GM12891 (cell line): ENCODE measurements at places on chromosomes 11 and 22.

GRCh38 chr11:11486002-11486401 is 133.0 kb upstream of the CSNK2A3 start:
- DNase-seq, result no peak

GRCh38 chr22:39530692-39531331 is 1.7 kb downstream of the RPS19BP1 start:
- no peak for DNase-seq

- DNase-seq, result no peak
Observed at GRCh38 chr11:106468531-106468930, 391.1 kb downstream of the AASDHPPT start.

DNA sequence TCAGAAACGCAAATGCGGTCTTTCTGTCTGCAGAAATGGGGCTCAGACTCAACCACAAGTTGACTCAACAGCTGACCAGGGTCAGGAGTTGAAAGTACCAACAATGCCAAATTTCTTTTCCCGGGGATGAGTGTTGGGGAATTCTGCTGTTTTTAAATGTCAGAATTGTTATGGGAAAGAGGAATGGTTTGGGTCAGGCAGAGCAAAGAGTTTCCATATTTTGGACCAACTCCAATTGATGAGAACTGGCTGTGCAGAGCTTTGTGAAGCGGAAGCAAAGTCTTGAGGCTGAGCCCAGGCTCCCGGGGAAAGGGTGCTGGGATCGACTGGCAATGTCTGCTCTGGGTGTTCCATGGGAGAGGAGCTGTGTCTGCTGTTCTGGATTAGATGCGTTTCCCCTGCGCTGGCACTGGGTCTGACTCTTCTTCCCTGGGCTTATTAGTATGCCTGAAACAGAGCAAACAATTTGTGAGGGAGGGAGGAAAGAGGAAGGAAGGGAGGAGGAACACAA is 36.2 kb downstream of the TXN2 start:
- no peak for DNase-seq

DNA sequence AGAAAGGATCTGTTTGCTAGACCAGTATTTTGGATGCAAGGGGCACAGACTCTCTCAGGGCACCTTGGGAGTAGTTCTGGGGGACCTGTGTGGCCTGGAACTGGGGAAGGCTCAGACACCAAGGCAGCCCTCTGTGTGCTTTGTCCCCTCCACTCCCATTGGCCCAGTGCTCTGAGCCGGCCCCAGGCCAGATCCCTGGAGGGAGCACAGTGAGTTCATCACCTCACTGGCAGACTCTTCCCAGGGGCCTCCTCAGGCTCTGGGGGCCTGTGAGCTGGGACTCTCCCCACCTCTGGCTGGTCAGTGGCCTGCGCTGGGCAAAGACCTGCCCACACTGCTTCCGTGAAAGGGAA is 51.7 kb downstream of the CHRDL2 start:
- no peak for DNase-seq

- no peak for DNase-seq
Observed at GRCh38 chr11:84292006-84292405, 1005.8 kb upstream of the CCDC90B start.

GRCh38 chr11:131776211-131776610 is 405.8 kb downstream of the NTM start:
- DNase-seq, result no peak

GRCh38 chr11:35335226-35335625 is 84.1 kb downstream of the SLC1A2 start:
- no peak for DNase-seq

- DNase-seq, result no peak
Observed at GRCh38 chr11:71379701-71380100, 68.5 kb downstream of the DHCR7 start.

- no peak for DNase-seq
Observed at GRCh38 chr11:88171982-88172381, 3.3 kb downstream of the RAB38 start.

GRCh38 chr11:114130115-114130576 is 70.6 kb downstream of the ZBTB16 start:
- DNase-seq, result no peak

DNA sequence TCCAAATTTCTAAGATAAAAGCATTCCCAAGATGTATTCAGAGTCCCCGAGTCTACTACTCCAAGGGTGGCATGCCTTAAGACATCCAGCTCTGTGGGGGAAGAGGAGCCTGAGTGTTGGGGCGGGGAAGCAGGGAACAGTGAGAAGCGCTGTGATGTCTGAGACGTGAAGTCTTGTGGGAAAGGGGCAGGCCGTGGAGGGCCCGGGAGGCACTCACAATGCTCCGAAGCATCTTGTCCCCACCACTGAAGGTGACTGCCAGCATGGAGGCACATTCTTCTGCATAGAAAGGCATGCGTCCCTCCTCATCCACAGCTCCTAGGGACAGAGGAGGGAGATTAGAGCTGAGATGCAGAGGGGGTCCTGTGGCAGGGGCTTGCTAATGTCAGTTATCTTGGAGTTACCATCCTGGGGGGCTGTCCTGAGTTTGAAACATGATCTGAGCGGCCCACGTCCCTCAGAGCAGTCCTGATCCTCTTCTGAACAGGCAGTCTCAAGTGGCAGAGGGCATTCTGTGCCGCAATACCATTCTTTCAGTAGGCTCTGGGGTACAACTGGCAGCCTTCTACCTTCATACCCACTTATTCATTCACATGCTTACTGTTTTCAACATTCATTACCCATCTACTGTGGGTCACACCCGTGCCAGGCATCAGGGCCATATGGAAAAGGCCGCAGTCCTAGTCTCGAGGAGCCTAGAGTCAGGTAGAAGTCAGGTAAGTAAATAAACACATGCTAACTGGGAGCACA is 8.7 kb downstream of the PCSK7 start:
- no peak for DNase-seq

DNA sequence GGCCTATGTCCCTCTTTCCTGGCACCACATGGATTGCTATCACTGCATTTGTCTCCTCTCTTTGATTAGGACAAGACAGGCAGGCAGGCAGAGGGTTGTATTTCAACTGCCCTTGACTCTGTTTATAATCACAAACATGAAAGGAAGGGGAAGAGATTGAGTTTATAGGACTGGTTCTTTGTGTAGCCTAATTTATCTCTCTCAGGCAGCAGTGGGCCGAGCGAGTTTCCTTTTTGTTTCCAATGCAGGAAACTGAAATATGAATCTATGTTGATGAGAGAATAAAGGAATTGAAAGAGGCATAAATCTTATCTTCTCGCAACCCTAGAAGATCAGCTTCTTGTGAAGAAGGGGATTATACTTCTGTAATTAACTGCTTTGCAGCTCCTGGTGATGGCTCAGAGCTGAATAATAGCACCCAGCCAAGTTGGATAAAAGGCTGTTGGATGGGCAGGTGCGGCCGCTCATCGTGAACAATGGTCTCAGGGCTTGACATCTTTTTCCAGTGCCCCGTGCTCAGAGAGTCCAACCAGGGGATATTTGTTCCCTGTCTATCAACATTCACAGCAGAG is 80.6 kb upstream of the SYT13 start:
- DNase-seq, result no peak

GRCh38 chr11:83115551-83115950 is 41.4 kb upstream of the PCF11 start:
- no peak for DNase-seq

GRCh38 chr11:110299006-110299785 is 2.8 kb upstream of the RDX start:
- DNase-seq, result no peak

GRCh38 chr11:46667043-46667481 is 33.4 kb downstream of the ARHGAP1 start:
- no peak for DNase-seq

- no peak for DNase-seq
Observed at GRCh38 chr11:66386171-66387069, 14.9 kb upstream of the SLC29A2 start.

GRCh38 chr11:47377571-47378009 is 757 bp downstream of the SPI1 start:
- no peak for DNase-seq

DNA sequence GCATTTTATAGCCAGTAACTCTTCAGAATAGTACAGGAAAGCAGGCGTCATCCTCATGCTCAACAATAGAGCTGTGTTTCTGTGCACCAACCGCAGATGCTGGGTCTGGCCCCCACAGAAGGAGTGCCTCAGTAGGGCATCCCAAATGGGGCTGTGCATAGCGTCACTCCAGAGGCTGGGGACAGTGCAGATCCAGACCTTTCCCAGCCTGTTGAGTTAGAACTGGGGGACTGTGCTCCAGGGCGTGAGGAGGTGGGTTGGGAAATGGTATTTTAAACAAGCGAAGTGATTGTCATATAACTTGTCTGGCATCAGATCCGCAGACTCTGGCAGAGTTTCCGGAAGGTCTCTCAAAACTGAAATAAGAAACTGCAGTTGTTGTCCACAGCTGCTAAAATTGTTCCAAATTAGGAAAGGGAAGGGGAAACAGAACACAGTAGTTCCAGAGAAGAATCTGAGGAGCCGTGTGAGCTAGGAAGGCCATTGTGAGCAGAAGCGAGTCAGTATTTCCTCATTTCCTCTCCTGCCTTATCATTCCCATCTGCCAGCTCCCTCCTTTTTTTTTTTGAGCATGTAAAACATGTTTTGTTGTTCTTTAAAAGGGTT is 52.2 kb downstream of the JAM3 start:
- DNase-seq, result no peak

GRCh38 chr11:123473941-123474677 is 44.0 kb downstream of the GRAMD1B start:
- no peak for DNase-seq

DNA sequence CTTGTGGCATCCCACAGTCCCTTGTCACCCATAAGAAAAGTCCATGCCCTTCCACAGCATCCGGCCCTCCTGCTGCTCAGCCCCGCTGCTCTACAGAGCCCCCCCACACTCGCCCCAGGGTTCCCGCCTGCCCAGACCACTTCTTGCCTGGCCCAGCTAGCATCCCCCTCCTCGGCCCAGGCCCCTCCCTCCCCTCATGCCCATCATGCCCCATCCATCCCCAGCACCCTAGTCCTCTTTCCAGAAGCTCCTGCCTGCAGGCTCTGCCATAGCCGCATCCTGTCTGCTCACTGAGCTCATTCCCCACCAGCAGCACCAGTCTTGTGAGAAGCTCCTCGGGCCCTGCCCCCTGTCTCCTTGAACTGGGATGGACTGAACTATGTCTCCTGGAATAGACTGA is 54.4 kb downstream of the LINC01488 start:
- no peak for DNase-seq

DNA sequence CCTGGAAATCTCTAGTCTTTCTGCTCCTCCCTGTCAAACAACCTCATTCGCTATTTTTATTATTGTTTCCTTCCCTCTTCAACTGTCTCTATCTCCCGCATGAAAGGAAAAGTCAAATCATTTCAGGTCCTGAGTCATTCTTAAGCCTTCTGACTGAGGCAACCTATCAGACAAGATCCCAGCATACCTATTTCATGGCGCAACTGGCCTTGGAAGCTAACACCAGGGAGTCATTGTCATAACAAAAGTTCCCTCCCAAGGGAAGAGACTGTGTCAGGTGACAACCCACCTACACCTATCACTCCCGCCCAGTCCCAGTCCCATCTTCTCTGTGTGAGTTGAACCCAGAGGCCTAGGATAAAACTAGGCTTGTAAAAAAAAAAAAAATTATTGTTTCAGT is 10.2 kb upstream of the ARHGAP42 start:
- no peak for DNase-seq

DNA sequence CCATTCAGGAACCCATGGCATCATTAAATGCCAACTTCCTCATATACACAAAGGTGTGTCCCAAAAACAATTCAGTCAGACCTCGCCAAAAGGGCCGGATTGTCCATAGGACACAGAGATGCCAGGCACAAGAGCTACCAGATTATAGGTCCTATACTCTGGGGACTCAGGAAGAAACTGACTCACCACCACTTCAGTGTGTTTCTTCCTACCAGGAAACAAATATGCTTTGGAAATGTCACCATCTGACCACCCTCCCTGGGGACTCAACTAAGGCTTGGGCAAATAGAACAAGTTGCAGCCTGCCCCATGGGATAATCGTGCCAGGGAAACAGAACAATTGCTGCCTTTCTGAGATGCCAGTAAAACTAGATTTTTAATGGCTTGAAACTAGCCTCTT is 11.7 kb downstream of the POU2AF3 start:
- DNase-seq, result no peak

GRCh38 chr22:30195245-30196140 is 51.1 kb downstream of the LIF start:
- DNase-seq, result no peak

DNA sequence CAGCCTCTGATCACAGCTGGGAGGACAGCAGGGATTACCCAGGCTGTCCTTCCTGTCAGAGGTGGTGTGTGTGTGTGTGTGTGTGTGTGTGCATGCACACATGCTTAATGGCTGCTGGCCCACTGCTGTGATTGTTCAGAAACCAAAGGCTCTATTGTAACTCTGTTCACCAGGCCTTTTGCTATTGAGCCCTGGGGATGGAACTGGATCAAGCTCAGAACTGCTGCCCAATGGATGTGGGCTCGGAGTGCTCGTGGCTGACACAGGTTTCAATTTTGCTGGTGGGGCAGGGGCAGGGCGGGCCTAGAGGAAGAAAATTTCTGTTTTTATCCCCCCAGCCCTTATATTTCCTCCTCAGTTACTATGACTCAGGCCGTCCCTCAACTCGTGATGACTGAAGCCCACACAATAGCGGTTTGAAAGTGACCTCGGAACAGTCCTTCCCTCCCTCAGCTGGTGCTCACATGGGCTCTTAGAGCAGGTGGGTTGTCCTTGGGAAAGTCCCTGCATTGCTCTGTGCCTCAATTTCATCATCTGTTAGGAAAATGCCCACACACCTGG is 359.3 kb downstream of the TENM4 start:
- DNase-seq, result no peak
